ENCODE measurements at places on chromosomes 12 and 14.

- no peak for DNase-seq
Measured at GRCh38 chr12:115403689-115404088, 719.7 kb upstream of the TBX3 start.

GRCh38 chr14:104641753-104642539, 37.4 kb upstream of the TMEM179 start:
- DNase-seq = no peak

DNA sequence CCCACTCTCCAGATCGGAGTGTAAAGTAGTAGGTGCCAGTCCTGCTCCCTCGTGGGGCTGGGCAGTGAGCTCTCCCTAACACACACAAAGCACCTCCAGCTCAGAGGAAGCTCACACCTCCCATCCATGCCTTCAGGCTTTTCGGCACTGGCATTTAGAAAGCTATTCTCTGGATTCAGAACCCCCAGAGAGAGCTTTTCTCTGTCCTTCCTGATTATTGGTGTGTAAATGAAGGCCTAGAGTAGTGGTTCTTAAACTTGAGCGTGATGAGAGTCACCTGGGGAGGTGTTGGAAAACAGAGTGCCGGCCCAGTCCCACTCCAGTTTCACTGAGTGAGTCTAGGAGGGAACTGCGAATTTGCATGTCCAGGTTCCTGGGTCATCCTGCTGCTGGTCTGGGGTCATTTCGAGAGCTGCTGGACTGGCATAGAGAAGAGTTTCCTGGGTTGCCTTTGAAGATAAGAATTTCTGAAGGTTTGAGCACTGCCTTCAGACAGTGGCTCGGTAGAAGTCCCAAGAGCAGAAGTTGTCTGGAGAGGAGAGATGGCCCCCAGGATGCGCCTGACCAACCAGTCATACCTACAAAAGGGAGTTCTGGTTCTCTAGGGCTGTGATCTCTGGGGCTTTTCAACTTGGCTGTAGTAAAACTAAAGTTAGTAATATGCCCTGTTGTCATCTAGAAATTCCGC, 15.1 kb downstream of the CD9 start:
- DNase-seq = no peak

DNA sequence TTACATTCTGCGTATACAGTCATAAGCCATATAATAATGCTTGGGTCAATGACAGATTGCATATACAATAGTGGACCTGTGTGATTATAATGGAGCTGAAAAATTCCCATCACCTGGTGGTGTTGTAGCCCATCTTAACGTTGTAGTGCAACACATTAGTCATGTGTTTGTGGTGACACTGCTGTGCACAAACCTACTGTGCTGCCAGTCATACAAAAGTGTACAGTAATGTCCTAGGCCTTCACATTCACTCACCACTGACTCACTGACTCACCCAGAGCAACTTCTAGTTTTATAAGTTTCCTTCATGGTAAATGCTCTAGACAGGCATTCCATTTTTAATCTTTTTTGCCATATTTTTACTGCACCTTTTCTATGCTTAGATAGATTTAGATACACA, 194.8 kb upstream of the SEL1L start:
- DNase-seq = no peak

DNA sequence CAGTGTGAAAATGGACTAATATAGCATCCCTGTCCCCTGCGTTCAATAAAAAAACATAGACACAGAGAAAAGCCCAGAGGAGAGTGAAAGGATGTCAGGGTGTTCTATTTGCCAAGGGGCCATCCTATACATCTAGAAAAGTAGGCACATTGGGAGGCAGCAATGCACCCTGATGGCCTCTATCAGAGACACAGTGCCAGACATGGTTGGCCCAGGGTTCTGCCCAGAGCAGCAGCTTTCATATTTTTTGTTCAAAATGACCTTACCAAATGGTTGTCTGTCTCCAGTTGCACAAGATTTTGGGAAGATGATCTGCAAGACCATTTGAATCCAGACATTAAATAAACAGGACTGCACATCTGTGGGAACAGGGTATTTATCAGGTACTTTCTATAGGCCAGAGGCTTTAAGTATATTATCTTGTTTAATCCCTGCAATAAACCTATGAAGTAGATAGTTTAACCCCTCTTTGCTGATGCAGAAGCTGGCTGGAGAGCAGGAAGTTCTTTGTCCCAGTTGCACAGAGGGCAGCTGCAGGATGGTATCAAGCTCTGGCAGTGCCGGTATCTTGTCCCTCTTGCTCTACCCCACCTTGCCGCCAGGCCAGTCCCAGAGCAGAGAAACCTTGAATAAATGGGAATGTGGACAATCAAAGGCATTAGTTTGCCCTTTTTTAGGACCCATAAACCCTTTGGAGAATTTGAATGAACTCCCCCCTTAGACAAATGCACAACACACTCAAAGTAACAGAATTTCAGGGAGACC, 171.8 kb upstream of the PWP1 start:
- no peak for DNase-seq

GRCh38 chr14:47507861-47508260, 167.5 kb downstream of the MDGA2 start:
- DNase-seq = no peak
